ENCODE measurements at places on chromosomes 4 and X. TPM values are rescaled to one million over a fixed set of nuclear protein-coding genes. Genes with fewer than 3 reads are reported as not detected.

DRP2 gene
- 0.04 TPM for total RNA-seq

GRCh38 chrX:69085151-69085550 lies 80.1 kb downstream of the PJA1 start:
- no peaks in the 10 kb centered on the region for H3K4me1 ChIP-seq
- no peak overlapping the region for H3K27ac ChIP-seq
- no peaks in the 10 kb centered on the region for H3K36me3 ChIP-seq

PCYT1B gene
- 6.4 TPM for total RNA-seq

GRCh38 chrX:22445880-22446279 lies 173.2 kb downstream of the CBLL2 start:
- no peak overlapping the region for H3K4me3 ChIP-seq
- H3K27ac ChIP-seq, result no peak overlapping the region
- no peaks in the 10 kb centered on the region for H3K36me3 ChIP-seq
- DNase-seq, result no peak
- H3K4me1 ChIP-seq, result no peaks in the 10 kb centered on the region

FAM236B gene
- total RNA-seq, result not detected

BEND2 gene
- not detected for total RNA-seq

DNA sequence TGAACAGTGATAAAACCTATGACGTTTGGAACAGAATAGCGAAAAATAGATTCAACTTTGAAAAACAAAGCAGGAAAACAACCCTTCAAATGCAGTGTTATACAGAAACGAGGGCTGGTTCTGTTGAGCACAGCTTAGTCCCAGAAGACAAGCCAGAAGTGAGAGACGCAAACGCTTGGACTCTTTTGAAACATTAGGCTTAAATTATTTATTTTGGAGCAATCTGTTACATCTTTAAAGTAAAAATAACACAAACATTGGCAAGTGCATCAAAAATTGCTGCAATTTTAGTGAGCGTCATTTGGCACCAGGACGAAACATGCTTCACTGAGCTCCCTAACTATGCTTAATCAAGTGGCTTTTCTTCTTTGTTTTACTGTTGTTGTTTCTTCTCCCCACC lies 63.5 kb downstream of the ENPP6 start:
- H3K27me3 ChIP-seq, result no peaks in the 10 kb centered on the region
- H3K4me1 ChIP-seq, result no peaks in the 10 kb centered on the region
- no peak for DNase-seq
- H3K4me3 ChIP-seq, result no peak overlapping the region
- H3K36me3 ChIP-seq, result no peaks in the 10 kb centered on the region
- H3K27ac ChIP-seq, result no peak overlapping the region

Measured in right atrium auricular region (tissue), 2 donors.